ENCODE measurements at places on chromosomes 12 and 14.

DNA sequence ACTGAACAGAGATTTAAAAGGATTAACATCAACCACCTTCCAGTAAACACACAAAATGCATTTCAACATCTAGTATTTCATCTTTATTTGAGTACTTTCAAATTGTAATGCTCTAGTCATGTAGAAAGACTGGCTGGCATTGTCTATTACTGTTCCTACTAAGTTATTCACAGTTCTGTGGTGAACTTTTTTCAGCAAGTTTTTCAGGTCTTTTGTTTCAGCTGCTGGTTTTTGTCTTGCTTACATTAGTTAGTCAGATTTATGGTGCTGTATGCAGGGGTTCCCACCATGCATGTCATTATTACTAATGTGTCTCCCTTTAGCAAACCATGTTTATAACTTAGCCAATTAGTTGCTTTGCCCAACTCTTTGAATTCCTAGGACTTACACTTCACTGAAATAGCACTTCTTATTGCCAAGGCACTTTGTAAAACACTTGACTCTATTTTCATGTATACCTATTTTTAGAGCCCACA, 253.4 kb upstream of the KITLG start:
- DNase-seq: no peak

DNA sequence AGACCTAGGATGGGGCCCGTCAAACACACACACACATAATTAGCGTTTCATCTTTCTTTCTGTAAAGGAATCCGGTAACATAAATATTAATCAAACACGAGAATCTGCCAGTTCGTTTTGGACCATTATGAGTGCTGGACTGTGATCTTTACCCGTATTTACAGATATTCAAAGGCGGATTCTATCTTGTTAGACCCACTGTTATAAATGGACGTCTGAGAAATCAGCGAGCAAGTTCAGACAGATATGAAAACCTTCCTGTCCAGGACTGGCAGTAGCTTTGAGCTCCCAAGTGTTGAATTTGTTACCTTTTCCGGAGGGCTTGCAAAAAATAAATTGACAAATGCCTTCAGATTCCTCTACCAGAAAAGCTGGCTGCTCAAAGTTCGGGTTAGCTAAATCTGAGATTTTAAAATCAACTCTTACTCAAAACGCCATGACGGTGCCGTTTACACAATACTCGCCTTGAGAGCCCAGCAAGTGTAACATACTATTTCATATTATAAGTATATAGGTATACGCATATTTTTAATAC, 27.6 kb downstream of the BCL11B start:
- no peak for DNase-seq

DNA sequence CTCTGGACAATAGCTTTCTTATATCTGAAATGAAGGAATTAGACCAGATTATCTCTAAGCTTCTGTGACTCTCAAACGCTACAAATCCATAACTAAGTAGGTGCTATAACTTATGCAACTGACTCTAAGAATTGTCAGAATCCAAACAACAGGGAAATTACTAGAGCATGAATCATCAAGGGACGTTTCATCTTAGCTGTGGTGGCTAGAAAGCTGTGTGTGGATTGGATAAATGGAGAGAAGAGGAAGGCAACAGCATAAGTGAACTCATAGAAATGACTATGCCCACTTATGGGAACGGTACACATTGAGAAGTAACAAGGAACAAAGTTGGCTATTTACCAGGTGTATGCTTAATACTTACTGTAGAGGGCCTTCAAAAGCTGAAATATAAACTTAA, 96.0 kb upstream of the NEDD1 start:
- no peak for DNase-seq

GRCh38 chr12:94593822-94594442, 56.4 kb downstream of the TMCC3 start:
- no peak for DNase-seq

- no peak for DNase-seq
These were observed 22.8 kb upstream of the FBXO34 start for GRCh38 chr14:55248411-55248810.

GRCh38 chr14:61088081-61088480, 107.0 kb downstream of the SLC38A6 start:
- no peak for DNase-seq

GRCh38 chr12:75509621-75510020, 1.8 kb downstream of the KRR1 start:
- DNase-seq: no peak

GRCh38 chr14:99850709-99851108, 57.5 kb downstream of the EML1 start:
- DNase-seq: no peak

- no peak for DNase-seq
These were observed 80.3 kb downstream of the AVPR1A start for GRCh38 chr12:63070709-63071108.

Measured in NCI-H774 (cell line).